MCF 10A (cell line): ENCODE measurements at places on chromosomes 5 and 9. TPM values are rescaled to one million over a fixed set of nuclear protein-coding genes. Genes with fewer than 3 reads are reported as not detected.

CORO2A gene
- 3.4 and 3.9 TPM in 2 replicates for total RNA-seq

TMEM215 gene
- not detected in 2 replicates for total RNA-seq

FOXD1 gene
- total RNA-seq = 46.4 and 50.9 TPM in 2 replicates

TBC1D2 gene
- total RNA-seq = 58.4 and 62.7 TPM in 2 replicates
